ENCODE measurements at places on chromosomes 12 and 14. TPM values are rescaled to one million over a fixed set of nuclear protein-coding genes. Genes with fewer than 3 reads are reported as not detected.

DNA sequence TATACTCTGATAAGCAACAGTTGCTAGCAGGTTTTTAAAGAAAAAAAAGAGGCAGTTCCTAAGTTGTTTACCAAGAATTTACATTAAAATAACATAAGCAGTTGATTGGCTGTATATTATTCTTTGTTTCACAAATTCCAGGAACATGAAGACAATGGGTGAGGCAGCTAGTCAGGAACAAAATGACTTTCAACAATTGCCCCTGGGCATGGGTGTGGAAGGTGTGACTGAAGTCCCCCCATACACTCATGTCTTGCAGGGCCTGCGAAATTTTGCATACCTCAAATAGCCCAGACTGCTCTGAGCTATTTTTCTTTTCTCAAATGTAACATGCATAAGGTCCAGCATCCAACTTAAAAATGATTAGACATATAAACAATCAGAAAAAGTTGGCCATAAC is 267.2 kb upstream of the DIO3 start:
- no peak for DNase-seq

DNA sequence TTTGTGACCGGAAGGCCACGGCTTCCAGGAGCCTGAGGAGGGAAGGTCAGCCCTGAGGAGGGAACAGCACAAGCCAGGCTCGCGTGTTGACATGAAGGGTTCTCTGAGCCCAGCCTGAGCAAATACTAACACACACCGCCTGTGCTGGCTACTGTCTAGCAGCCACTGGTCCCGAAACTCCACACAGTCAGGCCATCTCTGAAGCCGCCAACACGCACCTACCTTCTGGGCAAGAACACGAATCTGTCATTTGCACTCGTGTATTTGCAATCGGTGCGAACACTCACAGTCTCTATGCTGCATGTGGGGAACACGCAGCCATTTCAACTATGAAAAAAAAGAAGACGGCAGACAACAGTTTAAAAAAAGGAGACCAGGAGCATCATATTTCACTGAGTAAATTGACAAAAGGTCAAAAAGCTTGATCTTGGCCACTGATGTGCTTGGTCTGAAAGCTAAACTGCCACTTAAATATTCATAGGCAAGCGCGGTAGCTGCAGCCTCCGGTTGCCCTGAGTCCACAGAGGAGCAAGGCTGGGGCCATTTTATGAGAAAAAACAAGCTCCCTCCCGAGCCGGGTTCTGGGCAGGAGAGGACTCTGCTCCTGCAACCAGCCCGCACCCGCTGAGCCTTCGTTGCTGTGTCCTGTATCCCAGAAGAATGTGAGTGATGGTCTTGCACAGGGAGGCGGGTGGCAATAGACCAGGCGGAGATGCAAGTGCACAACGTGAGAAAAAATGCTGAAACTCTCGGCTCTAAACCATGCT is 57.8 kb downstream of the RIMBP2 start:
- DNase-seq, result peak; percentile 58

DNA sequence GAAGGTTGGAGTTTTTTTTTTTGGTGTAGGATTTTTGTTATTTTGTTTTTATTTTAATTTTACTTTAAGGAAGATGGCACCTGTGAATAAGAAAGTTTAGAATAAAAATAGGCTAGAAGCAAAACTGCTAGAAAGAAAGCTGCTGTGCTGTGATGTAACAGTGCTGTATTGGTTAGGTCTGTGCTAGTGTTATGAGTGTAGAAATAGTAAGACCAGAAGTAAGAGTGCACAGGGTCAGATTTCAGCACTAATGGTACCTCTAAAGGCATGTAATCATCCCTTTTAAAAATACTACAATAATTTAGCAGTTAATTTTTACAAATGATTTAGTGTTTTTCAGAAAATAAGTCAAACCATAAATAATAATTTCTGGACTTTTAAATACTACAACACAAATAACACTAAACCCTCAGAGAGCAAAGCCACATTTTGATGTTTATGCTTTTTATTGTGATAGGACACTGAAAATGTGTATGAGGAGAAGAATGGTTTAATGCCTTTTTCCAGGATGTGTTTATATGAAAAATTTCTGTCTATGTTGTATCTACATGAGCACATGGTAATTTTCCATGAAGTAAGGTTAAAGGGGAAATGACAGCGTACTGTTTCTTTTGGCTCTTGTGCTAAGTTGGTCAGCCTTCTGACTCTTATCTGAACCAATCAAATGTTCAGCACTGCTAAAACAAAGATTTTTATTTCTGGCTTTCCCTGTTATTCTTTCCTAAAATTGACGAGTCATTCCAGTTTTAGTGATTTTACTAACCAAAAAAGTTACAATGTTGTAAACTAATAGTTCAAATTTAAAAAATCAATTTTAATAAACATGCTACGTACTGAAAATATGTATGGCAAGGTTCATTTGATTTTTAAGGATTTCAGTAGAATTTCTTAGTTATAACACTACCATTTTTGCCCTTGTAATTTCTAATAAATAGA is 96.1 kb downstream of the PPHLN1 start:
- no peak for DNase-seq

DNA sequence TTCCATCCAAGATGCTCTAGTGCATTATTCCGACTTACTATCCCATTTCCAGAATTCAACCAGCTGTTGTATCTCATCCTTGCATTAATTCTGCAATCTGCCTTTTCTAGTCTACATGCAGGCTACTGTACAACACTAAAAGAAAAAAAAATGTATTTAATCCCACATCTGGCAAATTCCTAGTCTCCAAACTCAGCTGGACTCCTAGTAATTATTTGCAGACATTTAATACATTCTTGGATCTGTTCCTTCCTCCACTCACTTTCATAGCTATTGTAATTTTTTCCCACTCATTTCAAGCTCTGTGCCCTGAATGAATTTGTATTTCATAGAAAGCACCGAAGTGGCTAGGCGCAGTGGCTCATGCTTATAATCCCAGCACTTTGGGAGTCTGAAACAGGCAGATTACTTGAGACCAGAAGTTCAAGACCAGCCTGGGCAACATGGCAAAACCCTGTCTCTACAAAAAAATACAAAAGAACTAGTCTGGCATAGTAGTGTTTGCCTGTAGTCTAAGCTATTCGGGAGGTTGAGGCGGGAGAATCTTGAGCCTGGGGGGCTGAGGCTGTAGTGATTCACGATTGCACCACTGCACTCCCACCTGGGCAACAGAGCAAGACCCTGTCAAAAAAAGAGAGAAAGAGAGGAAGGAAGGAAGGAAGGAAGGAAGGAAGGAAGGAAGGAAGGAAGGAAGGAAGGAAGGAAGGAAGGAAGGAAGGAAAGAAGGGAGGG is 39.5 kb upstream of the YAF2 start:
- no peak for DNase-seq

- no peak for DNase-seq
These were observed 2.5 kb downstream of the SLC38A1 start for GRCh38 chr12:46266382-46266791.

DNA sequence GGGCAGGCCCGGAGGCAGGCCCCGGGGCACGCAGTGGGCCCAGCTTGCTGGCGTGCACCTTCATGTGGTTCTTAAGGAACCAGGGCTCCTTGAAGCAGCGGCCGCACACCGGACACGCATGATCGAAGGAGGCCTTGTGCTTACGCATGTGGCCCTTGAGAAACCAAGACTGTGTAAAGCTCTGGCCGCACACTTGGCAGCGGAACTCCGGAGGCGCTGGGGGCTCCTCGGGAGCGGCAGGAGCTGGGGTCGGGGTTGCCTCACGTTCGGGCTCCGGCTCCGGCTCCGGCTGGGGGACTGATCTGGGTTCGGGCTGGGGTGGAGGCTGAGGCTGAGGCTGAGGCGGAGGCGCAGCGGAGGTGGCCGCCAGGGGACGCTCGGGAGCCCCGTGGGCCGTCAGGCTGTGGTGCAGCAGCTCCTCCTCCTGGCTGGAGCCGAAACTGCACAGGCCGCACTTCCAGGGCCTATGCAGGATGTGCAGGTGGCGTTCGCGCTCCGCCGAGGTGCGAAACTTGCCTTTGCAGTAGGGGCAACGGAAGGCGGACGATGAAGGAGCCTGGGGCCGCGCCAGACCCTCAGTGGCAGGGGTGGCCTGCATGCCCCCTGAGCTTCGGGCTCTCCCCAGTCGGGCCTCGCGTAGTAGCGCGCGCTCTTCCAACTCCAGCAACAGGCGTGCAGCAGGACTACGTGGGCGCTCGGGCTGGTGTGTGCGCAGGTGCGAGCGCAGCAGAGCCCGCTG is 6.0 kb downstream of the ZNF219 start:
- peak; percentile 98 for DNase-seq

DNA sequence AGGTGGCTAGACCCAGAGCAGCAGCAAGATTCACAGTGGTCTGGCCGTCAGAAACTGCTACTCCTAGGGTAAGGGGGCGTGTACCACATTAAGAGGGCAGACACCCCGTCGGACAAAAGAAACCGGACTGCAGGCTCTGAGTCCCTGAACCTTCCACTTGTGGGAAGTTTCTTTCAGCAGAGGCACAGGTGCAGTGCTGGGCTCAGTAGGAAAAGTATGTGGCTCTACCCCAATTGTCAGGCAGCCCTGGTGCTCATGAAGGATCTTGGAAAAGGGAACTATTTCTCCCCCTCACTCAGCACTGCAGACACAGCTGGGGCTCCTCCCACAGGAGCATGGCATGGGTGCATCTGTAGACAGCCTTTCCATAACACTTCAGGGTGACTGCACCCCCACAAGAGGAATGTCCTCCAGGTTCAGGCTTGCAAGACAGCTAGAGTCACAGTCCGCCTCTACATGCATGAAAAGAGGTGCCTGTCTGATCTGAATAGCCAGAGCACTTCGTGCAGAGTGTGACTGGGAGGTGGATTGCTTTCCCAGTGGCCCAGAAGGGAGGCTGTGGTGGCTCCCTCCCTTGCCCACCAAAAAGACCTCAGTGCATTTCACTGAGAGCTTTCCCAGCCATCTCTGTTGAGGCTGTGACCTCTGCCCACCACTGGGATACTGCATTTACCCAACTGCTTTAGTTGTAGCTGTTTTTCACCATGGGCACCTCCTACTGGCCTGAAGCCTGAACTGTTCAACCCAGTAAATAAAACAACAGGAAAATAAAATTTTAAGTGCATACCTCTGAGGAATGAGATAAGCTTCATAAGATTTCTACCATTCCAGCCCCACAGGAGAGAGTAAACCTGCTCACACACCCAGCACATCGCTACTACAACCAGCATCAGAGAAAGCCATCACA is 14.2 kb downstream of the CEP128 start:
- no peak for DNase-seq

GRCh38 chr12:102653406-102653805 is 173.0 kb upstream of the IGF1 start:
- DNase-seq, result no peak

KRT6A gene
- 0.45 TPM for polyA plus RNA-seq

PA2G4 gene
- 71.0 TPM for polyA plus RNA-seq

RERG gene
- 10.1 TPM for polyA plus RNA-seq

ZC3H10 gene
- 2.5 TPM for polyA plus RNA-seq

RAPGEF3 gene
- polyA plus RNA-seq, result 21.4 TPM
